H1 (cell line): ENCODE measurements at places on chromosomes 11 and 22. TPM values are rescaled to one million over a fixed set of nuclear protein-coding genes. Genes with fewer than 3 reads are reported as not detected.

- no peak for DNase-seq
Observed at GRCh38 chr11:59076876-59077571, 9.1 kb upstream of the GLYATL1B start.

CNTF gene
- polyA plus RNA-seq = 0.33 and 0.41 TPM in 2 replicates

KRTAP5-10 gene
- 0.11 and 0.12 TPM in 2 replicates for polyA plus RNA-seq

GRCh38 chr11:128187377-128187776 is 400.0 kb downstream of the ETS1 start:
- DNase-seq = no peak

GRCh38 chr22:49350441-49351121 is 477.1 kb downstream of the BRD1 start:
- DNase-seq = no peak
